ENCODE measurements at places on chromosomes 5 and 9. TPM values are rescaled to one million over a fixed set of nuclear protein-coding genes. Genes with fewer than 3 reads are reported as not detected.

The GKAP1 gene
- total RNA-seq: 2.7 TPM

The NTNG2 gene
- total RNA-seq: 0.92 TPM

The SARDH gene
- total RNA-seq: 0.35 TPM

The CNTLN gene
- 8.6 TPM for total RNA-seq

The HNRNPAB gene
- 90.6 TPM for total RNA-seq

The PKN3 gene
- 20.6 TPM for total RNA-seq

The TTC39B gene
- total RNA-seq: 4.4 TPM

The PCDHGA6 gene
- total RNA-seq: 1.3 TPM

- no peak for DNase-seq
Measured at GRCh38 chr5:5188376-5189050, 48.4 kb downstream of the ADAMTS16 start.

- DNase-seq: no peak
Measured at GRCh38 chr5:165630261-165630778, 2124.9 kb downstream of the MAT2B start.

- DNase-seq: no peak
Measured at GRCh38 chr5:18236386-18236785, 602.1 kb downstream of the TAF11L14 start.

DNA sequence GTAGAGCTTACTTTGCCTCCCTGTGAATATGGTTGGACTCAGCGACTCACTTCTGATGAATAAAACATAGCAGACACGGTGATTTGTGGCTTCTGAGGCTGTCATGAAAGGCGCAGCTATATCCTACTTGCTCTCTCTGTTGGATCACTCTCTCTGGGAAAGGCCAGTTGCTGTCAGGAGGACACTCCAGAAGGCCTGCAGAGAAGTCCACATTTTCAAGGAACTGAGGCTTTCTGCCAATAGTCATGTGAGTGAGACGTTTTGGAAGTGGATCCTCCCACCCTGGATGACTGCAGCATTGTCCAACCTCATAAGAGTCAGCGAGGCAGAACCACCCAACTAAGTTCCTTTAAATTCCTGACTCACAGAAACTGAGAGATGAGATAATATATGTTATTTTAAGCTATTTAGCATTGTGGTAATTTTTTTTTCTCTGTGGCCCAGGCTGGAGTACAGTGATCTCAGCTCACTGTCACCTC, 156.0 kb upstream of the MAST4 start:
- DNase-seq: no peak

DNA sequence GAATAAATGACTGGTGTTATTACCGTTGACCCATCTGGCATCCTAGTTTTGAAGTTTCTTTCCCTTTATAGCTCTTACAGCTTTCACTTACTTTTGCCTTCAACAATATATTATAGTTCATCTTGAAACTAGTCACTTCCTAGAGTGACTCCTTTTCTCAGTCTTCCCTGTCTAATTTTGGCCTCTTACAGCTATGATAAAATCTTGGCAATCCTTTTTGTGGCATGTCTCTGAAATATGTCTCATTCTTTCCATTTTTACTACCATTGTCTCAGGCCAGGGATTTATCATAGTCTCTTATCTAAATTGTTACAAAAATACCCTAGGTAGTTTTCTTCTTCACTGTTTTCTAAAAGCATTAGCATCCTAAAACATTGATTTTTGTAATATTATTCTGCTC, 621.3 kb upstream of the ZNF608 start:
- no peak for DNase-seq

GRCh38 chr9:93221044-93221443, 37.1 kb downstream of the WNK2 start:
- no peak for DNase-seq

DNA sequence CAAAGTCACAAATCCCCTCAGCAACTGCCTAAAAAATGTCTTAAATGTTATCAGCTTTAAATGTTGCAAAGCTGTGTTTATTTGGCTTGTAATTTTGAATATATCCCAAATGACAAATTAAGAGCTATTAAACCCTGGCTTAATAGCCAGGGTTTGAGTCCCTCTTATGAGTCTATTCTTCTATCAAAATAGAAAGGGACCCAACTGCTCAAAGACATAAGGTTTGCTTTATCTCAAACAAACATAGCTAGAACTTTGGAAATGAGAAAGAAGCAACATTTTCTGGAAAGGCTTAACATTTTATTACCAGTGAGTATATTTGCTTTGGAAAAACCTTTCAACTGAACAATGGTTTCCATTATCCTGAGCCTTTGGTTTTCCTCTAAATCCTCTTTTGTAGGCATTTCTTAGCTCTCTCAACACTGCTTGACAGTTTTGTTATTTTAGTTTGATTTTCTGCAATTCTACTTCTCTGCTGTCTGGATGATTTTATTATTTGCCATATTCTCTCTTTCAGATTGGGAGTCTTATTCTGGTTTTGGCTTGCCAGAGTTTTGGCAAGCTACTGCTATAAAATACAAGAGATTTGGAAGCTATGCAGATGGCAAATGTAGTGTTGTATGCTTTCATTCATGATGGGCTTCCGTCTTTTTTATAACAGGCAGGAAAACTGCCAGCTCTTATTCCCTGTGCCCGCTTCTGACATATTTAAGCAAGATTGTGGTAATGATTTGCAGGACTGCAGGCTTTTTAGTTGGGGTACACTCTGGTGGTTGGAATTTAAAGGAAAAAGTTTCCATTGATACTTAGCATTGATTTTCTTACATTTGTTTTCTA, 734.9 kb downstream of the DTWD2 start:
- no peak for DNase-seq

GRCh38 chr9:22241611-22242010, 205.0 kb upstream of the DMRTA1 start:
- DNase-seq: no peak

- no peak for DNase-seq
Measured at GRCh38 chr9:74006935-74007334, 490.2 kb upstream of the RORB start.

- DNase-seq: no peak
Measured at GRCh38 chr9:68532131-68532530, 8.6 kb downstream of the TMEM252 start.

GRCh38 chr5:59360130-59360555, 533.4 kb downstream of the PDE4D start:
- no peak for DNase-seq

DNA sequence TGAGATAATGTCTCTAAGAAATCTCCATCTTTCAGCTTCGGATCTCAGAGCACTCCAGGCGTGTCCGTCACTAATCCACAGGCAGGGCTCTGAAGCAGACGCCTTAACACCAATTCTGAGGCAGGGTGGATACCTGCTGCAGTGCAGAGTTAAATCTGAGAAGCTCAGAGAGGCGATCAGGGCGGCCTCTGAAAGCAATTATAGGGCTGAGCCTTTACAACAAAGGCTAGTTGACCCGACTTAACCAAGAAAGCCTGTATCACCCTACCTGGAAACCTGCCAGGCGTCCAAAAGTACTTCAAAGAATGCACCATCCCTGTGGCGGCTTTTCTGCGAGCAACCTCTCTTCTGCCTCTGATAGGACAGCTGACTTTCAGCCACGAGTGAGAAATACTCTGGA, 134.8 kb upstream of the MSX2 start:
- DNase-seq: no peak

DNA sequence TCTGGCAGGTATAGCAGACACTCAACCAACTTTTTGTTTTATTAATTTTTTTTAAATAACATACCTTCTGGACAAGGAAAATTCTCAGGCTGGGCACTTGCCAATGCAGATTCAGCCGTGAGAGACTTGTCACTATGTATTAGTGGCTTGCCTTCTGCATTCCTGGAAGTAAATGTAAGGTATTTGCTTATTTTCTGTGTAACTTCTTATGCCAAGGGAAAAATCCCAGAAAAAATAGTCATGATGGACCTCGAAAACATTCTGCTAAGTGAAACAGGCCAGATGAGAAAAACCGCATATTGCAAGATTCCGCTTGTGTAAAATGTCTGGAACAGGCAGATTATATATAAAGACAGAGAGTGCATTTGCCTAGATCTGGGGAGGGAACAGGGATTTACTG, 260.3 kb upstream of the DAPK1 start:
- no peak for DNase-seq

DNA sequence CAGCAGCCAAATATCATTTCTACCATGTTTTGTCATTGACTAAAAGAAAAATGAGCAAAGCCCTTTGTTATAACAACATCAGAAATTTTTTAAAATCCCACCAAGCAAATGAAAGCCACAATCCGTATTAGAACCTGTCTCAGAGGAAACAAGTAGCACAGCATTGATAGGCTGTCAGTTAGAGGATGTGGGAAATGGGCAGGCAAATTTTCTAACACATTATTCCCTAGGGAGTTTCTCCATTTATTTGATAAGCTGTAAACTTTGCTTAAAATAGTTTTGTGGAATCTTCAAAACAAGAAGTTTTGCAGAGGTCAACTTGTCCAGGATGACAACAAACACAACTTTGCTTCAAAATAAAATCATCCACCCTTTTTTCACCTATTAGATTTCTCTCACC, 53.6 kb upstream of the APC start:
- no peak for DNase-seq

DNA sequence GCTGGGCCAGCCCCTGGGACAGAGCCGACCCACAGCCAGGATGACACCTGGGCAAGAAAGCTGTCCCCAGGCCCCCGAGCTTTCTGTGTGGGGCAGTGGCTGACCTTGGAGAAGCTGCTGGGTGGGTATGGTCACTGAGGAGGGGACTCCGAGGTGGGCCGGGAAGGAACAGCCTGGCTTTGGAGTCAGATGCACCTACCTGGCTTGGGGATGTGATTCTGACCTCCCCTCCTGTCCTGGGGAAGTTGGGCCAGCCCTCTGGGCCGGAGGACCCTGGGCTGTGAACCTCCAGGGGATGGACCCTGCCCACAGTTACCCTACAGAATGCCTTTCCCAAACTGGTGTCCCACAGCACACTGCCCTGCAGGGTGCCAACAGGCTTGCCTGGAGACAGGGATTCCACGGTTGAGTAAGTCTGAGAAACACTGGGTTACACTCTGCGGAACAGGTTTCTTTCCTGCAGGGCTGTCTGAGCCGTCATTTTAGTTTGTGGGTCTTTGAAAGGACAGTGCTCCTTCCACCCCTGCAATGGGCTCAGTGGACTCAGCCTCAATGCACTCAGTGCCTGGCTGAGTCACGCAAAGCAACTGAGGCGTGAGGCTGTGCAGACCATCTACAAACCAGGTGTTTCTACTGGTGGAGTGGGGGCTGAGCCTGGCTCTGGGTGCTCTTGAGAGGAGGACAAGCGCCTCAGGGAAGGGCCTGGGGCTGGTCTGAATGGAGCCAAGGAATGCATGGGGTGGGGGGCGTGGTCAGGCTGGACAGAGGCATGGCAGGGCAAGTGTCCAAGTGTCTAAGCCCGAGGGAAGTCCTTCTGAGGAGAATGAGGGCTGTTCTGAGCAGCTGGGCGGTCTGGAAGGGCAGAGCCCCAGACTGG, 41.3 kb upstream of the PHYKPL start:
- DNase-seq: no peak

DNA sequence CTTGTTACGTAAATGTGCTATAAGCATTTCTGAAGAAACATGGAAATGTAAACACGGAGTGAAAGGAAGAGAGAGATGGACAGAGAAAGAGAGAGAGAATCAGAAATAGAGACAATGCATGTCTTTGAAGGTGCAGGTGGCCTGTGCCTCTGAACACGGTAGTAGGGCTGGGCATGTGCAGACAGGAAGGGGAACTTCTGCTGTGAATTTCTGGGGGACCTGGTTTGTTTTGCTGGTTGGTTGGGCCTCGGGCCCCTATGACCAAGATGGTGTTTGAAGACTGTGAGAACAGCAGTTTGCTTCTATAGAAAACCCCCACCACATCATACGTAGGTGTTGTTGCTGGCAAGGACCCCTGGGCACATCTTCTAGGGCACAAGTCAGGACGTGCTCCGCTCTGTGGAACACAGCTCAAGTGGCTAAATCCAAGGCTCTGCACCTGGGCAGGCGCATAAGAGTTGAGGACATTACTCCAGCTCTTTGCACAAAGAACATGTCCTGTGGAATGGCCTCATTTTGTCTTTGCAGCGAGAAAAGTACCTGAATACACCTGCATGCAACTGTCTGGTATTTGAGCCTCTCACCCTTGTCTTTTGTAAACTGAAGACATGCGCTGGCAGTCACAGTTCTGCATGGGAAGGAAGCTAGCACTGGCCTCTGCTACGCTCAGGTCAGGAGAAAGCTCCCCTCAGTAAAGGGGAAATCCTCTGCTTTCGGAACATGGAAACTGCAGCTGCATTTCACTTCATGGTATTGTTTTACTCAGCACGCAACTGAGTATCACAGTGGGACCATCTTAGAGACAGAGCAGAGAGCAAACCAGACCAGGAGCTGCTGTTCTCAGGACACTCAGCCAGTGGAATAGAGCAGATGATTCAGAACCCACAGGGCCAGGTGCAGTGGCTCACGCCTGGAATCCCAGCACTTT, 2.7 kb downstream of the OR2V2 start:
- DNase-seq: no peak

DNA sequence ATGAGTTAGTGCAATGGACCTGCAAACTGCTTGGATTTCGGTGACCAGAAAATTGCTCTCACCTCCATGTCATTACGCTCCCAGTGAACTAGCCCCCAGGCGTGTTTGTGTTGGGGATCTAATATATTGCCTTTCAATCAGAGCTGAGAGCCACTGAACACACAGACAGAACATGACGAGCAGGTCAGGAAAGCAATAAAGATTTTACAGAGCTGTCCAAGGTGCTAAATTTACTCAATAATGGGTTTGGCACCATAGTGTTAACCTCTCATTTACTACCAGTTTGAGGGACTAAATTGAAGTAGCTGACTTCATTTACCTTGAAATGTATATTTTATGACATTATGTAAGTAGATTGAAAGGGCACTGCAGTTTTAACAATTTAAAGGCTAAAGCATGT, 383.0 kb downstream of the EBF1 start:
- DNase-seq: no peak

DNA sequence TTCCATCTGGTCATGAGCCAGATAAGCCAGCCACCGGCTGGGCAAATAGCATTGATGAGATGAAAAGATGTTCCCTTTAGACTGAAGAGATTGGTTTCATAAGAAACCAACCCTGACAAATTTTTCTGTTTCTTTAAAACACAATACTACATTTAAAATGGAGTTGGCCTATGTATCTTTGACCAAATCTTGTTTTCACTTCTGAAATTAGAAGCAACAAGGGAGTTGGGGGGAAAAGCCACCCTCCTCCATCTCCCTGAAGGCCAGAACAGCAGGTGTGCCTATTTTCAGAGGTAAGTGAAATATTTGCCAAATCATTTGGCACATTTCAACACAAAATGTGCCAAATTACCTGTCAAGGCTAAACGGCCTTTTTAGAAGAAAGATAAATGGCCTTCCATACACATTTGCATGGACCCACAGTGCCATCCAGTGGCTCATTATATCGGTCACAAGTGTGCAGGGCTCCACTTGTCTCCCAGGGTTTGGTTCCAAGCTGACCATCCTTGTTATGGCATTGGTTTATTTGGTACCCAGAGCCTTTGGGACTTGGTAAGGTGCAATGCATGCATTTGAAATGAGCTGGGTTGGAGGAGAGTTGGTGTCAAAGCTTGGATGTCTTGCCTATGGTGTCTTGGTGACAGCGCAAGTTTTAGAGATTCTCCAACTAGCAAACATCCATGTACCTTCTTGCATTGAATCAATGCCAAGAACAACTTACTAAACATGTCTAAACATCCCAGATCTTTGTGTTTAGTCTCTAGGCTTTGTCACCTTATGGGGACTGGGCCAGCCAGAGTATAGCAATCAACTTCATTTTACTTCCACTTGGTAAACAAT, 372.0 kb upstream of the KIF2A start:
- DNase-seq: peak; percentile 15

- no peak for DNase-seq
Measured at GRCh38 chr5:72744136-72744535, 72.3 kb upstream of the TNPO1 start.
